Psoas muscle (tissue), 8 donors: ENCODE measurements at places on chromosomes 3 and 15. TPM values are rescaled to one million over a fixed set of nuclear protein-coding genes. Genes with fewer than 3 reads are reported as not detected.

The CPEB1 gene
- total RNA-seq, result 4.6 TPM

The GPR62 gene
- 0.45 TPM for total RNA-seq

The CXCR6 gene
- 0.50 TPM for total RNA-seq

The SPTBN5 gene
- 0.15 TPM for total RNA-seq

- no peak for DNase-seq
Observed at GRCh38 chr15:60120100-60120499, 116.0 kb downstream of the FOXB1 start.

GRCh38 chr3:148062590-148062989 lies 635.1 kb upstream of the AGTR1 start:
- DNase-seq, result no peak

DNA sequence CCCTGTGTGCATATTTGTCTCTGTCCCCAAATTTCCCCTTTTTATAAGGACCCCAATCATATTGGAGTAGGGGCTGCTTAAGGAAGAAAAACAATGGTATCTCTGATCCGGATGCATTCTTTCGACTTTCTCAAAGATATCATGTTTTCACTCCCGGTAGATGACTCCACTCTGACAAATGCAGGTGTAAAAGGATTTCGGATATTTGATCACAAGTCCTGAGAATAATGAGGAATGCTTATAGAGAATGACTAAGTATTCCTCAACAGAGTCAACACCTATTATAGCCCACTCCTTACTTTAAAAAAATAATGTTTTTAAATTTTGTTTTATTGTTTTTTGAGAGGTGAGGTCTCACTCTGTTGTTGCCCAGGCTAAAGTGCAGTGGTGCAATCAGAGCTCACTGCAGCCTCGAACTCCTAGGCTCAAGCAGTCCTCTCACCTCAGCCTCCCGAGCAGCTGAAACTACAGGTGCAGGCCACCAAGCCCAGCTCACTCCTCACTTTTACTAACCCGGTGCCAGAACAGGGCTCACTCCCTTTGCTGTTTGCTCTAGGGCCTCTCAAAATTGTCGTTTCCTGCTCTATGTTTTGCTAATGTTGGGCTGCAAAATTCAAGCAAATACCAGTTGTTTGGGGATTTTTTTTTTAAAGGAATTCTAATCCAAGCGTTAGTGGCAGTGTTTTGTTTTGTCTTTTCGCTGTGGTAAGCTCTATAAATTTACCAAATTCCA lies 24.6 kb downstream of the COL8A1 start:
- DNase-seq, result no peak

- DNase-seq, result no peak
Observed at GRCh38 chr3:111727843-111728565, 131.1 kb upstream of the PHLDB2 start.

DNA sequence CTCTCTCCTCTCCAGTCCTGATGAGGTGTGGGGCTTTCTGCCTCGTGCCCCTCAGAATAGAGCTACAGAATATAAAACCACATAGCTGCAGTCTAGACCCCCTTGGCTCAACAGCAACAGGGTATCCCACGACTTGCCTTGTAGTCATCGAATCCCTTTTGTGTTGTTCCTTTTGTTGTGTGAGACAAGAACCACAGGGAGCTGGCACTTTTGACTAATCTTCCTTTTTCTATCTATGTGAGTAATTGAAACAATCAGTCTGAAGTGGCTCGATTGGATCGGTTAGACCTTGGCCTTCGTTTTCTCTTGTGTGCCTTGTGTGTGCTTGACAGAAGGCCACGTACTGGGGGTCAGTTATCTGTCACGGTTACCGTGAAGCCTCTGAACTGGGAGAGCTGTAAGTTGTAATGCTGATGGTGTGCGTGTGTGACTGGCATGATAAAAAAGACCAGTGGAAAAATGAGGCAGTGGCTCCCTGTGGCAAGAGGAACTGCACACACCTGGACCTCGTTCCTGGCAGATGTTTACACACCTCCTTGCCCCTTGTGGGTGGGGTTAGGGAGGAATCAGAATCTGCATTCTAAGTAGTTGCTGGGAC lies 23.2 kb upstream of the IQCF6 start:
- DNase-seq, result no peak

- DNase-seq, result no peak
Observed at GRCh38 chr15:27681038-27681437, 418.1 kb downstream of the OCA2 start.

- DNase-seq, result no peak
Observed at GRCh38 chr3:189734061-189734460, 102.9 kb downstream of the TP63 start.

DNA sequence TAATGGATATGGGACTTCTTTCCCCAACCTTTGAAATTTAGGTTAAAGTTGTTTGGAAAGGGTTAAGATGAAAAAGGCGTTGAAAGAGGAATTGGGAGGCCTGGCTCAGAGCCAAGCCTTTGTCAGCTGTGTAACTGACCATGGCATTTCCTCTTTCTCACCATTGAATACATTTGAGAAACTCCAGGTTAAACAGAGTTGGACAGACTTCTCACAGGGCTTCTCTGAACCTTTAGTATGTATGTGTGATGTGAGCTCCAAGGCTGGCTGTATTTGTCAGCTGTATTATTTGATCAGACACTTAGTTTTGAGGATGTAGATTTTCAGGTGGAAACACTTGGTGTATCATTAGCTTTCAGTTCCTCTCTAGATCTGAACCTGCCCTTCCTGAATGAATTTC lies 136.4 kb upstream of the GOLGA6L4 start:
- no peak for DNase-seq

DNA sequence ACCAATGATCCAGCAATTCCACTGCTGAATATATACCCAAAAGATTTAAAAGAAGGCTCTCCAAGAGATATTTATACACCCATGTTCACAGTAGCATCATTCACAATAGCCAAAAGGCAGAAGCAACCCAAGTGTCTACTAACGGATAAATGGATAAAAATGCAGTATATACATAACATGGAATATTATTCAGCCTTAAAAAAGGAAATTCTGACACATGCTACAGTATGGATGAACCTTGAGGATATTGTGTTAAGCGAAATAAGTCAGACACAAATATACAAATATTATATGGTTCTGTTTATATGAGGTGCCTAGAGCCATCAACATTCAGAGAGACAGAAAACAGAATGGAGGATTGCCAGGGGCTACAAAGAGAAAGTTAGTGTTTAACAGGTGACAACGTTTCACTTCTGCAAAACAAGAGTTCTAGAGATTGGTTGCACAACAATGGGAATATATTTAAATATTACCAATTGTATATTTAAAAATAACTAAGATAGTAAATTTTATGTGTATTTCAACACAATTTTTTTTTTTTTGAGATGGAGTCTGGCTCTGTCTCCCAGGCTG lies 69.4 kb downstream of the STAG1 start:
- DNase-seq, result no peak

GRCh38 chr3:157300981-157301663 lies 135.5 kb upstream of the PTX3 start:
- DNase-seq, result no peak

DNA sequence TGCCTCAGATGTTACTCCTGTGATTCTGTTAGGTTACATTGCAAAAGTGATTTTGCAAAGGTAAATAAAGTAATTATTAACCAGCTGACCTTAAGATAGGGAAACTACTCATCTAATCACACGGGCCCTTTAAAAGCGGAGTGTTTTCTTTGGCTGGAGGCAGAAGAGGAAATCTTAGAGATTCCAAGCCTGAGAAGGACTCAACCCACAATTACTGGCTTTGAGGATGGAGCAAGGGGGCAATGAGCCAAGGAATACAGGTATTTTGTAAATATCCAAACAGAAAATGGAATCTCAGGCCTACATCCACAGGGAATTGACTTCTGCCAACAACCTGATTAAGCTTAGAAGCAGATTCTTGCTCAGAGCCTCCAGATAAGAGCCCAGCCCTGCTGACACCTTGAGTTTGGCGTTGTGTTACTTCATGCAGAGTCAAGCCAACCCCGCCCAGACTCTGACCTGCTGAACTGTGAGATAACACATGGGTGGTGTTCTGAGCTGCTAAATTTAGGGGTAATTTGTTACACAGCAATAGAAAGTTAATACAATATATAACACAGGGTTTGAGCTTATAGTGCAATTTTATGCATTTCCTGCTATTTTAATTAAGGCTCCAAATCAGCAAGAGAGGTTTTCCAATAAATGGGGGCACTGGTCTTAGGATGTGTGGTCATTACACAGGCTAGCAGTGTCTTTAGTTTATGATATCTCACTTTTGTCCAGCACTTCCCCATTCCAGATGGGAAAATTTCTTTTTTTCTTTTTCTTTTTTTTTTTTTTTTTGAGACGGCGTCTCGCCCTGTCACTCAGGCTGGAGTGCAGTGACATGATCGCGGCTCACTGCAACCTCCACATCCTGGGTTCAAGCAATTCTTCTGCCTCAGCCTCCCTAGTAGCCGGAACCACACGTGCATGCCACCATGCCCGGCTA lies 19.5 kb downstream of the NFKBIZ start:
- DNase-seq, result no peak
